ENCODE measurements at places on chromosomes 2 and 18.
A peak's percentile ranks its signal among the peaks of the same experiment; 100 is the strongest.

GRCh38 chr18:34623557-34623956, 86.5 kb upstream of the DTNA start:
- no peak for DNase-seq

DNA sequence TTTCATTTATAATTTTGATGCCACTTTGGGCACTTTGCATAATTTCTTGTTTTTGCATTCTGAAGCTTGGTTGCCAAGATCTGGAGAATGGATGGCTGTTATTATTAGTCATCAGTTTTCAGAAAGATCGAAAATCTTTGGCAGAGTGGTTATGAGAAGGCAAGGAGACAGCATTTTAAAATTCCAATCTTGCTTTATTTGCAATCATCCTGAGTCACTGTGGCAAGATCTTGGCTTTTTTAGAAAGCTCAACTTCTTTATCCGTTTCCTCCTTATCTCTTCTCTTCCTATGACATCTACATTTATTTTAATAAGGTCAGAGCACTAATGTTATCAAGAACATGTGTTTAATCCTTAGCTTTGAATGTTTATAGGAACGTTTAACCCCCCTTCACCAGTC, 31.1 kb upstream of the EIF2AK3 start:
- DNase-seq = no peak

DNA sequence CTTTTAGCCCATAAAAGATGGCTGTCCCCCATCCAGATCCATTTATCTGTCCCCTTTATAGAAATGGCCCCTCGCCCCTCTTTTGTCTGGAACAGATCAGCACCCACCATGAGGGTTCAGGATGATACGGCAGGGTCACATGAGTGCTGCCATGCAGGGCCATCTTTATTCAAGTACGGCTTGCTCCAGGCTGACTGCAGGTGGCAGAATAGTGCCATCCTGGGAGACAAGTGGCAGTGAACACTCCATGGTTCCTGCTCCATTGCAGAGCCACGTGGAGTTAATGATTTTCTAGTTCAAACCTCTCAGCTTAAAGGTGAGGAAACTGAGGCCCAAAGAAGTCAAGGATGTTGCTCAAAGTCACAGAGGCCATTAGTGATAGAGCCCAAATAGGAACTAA, 180.6 kb downstream of the CLIP4 start:
- DNase-seq = peak; percentile 45

GRCh38 chr18:61398961-61399705, 65.9 kb downstream of the CDH20 start:
- DNase-seq = no peak

DNA sequence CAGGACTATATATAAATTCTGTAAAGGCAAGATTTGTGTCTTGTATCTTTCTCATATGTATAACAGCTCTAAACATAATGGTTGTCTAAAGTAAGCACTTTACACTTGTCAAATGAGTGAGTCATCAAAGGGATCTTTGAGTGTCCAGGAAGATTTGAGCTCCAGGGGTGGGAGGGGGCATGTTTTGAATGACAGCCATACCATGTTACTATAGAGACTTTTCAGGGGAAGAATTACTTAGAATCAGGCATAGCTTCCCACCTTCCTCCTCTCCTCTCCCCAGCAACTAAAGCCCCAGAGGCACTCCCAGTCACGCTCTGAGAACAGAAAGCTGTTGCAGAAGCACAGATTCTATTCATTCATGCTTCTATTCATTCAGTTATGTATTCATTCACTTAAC, 65.8 kb upstream of the ALK start:
- no peak for DNase-seq

DNA sequence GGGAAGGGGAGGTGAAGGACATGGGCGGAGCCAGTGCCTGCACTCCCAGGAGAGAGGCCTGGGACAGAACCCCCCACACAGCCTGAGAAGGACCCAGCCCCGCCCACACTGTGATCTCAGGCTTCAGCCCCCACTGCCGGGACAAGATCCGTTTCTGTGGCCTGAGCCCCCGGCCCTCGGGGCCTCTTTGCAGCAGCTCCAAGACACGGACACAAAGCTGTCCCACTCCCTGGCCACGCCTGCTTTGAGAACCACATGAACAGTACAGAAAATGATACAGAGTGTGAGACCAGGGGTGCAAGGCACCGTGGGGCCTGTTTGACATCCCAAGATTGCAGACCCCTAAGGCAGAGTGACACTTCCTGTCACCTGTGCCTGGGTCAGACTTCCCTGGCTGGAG, 74.5 kb downstream of the TWIST2 start:
- DNase-seq = no peak

- DNase-seq = peak; percentile 31
These were observed 71.7 kb downstream of the IL1R2 start for GRCh38 chr2:102063487-102063911.

- no peak for DNase-seq
These were observed 103.0 kb upstream of the AGAP1 start for GRCh38 chr2:235390816-235391194.

DNA sequence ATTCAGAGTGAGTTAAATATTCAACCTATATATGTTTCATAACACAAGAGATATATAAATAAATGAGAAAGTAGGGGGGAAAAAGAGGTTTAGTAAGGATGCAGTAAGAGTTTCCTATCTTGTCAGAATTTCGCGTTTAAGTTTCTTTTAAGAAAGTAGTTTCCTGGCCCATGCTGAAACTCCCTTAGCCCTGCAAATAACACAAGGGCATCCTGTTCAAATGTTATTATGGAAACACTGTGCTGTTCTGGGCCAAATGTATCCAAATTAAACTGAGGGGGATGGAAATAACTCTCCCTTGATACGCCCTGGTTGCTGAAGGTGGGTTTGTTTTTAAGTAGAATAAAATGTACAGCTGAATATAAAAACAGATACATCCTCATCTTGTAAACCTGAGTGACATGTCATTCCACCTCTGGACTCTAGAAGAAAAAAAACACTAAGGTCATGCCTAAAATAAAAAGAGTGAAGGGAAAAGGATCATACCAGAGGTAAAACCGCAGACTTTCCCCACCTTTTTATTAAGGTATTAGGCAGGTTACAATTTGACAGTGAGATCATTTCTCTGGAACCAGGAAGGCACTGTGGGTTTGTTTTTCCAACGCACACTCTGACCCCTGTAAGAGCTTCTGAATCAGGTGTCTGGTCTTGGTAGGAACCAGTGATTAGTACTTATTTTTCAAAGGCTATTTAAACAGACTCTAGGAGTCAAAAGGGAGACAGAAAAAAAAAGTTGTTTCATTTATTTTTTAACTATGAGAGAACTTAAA, 16.7 kb downstream of the BCL2 start:
- no peak for DNase-seq

DNA sequence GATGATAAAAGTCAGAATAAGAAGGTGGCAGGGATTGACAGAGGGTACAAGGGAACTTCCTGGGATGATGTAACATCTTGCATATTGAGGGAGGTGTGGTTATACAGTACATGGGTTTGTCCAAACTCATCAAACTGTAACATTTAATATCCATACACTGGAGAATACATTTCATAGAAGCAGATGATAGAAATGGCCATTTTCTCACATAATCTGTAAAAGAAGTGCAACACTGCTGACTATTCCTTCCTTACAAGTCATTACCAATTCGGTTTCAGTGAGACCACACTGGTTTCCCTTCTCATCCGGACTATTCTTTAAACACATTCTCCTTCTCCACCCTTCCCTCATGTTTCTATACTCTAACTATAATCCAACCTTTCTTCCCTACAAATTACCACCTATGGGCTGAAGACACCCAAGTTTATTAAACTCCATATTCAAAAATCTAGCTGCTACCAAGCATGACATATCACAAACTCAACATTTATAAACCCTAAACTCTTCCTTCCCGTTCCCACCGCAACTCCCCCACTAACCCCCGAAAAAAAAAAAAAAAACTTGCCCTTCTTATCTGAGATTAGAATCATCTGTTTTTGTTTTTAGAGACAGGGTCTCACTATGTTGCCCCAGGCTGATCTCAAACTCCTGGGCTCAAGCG, 1.6 kb downstream of the COX7A2L start:
- no peak for DNase-seq

DNA sequence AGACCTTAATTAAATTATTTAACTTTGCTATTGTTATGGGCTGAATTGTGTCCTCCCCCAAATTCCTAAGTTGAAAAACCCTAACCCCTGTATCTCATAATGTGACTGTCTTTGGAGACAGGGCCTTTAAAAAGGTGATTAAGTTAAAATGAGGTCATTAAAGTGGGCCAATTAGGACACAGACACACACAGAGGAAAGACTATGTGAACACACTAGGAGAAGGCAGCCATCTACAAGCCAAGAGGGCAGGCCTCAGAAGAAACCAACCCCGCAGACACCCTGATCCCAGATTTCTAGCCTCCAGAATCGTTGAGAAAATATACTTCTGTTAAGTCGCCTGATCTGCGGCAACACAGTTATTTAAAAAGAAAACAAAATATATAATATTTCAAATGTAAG, 6.4 kb downstream of the STK17B start:
- DNase-seq = no peak

DNA sequence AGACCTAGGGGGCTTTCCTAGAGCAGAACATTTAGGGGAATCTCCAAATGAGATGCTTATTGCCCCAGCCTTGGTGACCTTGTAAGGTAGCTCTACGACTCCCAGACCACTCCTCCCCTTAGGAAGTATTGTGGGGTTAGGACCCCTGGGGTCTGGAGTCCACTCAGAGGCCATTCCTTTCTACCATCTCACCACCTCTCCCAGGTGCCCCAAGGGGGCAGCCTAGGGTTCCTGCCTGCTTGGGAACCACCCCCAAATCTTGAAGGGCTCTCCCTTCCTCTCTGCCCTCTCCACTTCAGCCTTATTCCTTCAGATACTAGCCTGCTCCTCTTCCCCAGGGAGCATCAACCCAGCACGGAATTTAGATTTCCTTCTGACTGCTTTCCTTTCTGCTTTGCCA, 17.5 kb upstream of the EXOC6B start:
- no peak for DNase-seq

GRCh38 chr18:55433648-55434047, 154.3 kb downstream of the TCF4 start:
- DNase-seq = no peak

DNA sequence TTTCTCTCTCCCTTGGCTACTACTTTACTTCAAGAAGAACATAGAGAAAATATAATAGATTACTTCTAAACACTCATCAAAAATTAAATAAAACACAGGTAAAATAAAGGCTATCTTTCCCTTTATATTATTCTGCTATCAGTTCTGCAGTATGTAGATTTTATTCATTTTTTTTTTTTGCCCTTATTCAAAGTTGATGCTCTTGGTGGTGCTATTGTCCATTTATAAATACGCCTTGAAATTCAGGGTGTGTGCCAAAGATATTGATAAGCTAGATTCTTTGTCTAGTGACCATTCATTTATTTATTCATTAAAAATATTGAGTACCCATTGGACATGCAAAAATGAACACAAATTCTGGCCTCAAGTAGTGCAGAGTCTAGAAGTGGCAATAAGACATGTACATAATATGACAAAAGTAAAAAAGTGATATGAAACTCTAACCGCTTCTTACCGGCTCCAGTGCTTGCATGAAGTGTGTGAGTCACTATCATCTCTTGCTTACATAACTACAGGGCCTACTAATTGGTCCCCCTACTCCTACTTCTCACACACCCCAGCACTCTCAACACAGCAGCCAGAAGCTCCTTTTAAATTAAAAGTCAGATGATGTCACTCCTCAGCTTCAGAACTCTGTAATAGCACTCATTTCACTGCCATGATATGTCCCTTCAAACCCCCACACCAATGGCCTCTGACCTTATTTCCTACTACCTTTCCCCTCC, 208.3 kb upstream of the FANCL start:
- no peak for DNase-seq

GRCh38 chr2:75309596-75310463, 110.5 kb upstream of the TACR1 start:
- DNase-seq = no peak

GRCh38 chr2:229344151-229344551, 73.1 kb upstream of the PID1 start:
- no peak for DNase-seq

- DNase-seq = no peak
These were observed 16.0 kb upstream of the IGFBP5 start for GRCh38 chr2:216711348-216711747.

DNA sequence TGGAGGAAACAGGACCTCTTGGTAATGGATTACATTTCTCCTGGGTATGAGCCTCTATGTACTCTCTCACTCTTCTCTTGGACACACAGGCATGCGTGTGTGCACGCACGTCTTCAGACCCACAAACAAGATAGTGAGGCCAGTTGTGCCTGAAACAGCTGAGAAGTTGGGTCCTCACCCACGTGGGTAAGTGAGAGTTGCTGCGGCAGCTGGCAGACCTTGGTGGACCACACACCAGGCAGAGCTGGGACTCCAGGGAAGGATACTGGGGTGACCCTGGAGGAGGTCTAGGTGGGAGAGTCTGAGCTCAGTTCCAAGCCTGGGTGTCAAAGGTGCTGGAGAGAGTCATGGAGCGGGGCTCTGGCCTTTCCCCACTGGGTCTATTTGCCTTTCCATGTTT, 194.3 kb downstream of the HAUS1 start:
- no peak for DNase-seq

DNA sequence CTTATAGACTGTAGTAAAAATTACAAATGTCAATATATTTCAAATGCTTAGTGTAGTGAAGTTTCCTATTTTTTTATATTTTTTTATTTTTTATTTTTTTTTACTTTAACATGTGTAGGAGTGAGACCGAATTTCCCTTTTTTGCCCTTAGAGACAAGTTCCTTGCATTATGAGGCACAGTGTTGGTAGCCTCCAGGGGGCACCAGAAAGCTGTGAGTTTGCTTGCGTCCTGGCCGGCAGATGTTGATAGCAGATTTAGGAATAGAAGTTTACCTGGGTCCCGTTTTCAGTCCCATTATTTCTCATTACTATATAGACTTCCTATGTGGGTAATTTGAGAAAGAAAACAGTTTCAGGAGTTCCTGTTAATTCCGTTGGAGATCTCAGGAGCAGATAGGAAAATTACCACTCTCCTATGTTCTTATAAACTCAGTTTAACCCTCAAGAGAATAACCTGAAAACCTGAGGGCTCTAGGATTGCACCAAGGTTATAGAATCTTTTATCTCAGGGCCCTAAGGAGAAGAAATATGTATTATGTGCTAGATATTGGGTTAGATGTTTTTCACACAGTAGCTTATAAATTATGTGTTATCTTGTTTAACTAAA, 157.5 kb upstream of the SESTD1 start:
- DNase-seq = peak; percentile 76

DNA sequence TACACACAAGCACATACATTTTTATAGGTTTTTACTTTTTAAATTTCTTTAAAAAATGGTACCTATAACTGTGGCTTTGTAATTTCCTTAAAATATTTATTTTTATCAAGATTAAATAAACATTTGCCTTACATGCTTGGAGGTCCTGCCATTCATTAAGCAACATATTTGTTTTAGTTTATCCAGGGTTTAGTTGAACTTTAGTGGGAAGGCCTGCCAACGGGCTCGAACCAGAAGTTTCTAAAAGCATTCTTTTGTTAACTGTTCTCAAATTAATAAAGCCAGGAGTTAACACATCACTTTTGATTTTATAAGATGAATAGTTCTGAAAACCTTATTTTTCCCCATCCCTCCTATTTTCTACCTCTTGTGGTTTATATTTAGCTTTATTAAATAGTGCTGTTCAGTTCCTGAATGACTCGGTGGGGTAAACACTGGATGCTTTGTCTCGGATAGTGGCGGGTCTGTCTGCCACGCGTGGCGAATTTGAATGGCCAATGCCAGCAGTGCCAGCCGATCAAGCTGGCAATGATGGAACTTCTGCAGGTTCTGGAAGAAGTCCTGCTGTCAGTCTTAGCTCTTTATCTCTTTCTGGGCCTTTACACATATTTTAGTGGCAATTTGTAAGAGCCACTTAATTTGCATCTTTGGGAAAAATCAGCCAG, 32.2 kb downstream of the SH3YL1 start:
- DNase-seq = peak; percentile 86
